ENCODE measurements at places on chromosomes 5 and 9. TPM values are rescaled to one million over a fixed set of nuclear protein-coding genes. Genes with fewer than 3 reads are reported as not detected.

NACC2 gene
- total RNA-seq = 13.6 TPM

STXBP1 gene
- 60.9 TPM for total RNA-seq

SIT1 gene
- total RNA-seq = 8.2 TPM

NUTM2F gene
- total RNA-seq = not detected

LTC4S gene
- total RNA-seq = 2.2 TPM

GPRIN1 gene
- 12.8 TPM for total RNA-seq

PPP1R2B gene
- not detected for total RNA-seq

GRIN1 gene
- total RNA-seq = 2.1 TPM

HAVCR1 gene
- total RNA-seq = not detected

CER1 gene
- total RNA-seq = 3.4 TPM

NKD2 gene
- total RNA-seq = 7.9 TPM

FGFR4 gene
- 88.4 TPM for total RNA-seq

DNA sequence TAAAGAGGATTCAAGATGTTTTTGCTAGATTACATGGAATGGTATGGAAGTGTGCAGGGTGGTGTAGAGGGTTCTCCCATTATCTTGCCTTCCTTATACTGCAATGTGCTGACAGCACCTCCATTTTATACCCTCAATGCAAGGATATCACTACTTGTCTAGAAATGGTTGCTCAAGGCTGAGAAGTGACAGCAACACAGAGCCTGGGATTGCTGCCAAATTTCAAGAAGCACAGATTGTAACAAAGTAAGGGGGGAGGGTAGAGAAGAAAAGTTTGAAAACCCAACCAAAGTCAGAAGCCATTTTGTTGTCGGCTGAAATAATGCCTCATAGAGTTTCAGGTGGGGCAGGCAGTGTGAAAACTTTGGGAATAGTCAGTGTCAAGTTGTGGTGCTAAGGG lies 29.8 kb downstream of the PCDHAC2 start:
- DNase-seq = no peak

GRCh38 chr9:81874931-81875330 lies 53.3 kb upstream of the SPATA31D4 start:
- DNase-seq = no peak

- DNase-seq = no peak
Observed at GRCh38 chr9:130636648-130637020, 27.8 kb upstream of the PRDM12 start.

DNA sequence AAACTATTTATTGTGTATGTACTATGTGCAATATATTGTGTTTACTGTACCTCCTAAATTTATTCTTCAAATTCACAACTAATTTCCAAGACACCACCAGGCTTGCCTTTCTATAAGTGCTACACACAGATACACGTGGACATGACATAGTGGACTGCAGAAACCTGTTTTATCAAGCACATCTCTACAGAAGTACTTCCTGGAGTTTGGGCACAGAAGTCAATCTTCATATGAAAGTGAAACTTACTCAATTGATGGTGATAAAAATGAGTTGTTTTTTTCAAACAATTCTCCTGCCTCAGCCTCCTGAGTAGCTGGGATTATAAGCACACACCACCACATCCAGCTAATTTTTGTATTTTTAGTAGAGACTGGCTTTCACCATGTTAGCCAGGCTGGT lies 57.6 kb downstream of the NLN start:
- DNase-seq = no peak

- DNase-seq = no peak
Observed at GRCh38 chr5:132098151-132098594, 24.6 kb downstream of the CSF2 start.

DNA sequence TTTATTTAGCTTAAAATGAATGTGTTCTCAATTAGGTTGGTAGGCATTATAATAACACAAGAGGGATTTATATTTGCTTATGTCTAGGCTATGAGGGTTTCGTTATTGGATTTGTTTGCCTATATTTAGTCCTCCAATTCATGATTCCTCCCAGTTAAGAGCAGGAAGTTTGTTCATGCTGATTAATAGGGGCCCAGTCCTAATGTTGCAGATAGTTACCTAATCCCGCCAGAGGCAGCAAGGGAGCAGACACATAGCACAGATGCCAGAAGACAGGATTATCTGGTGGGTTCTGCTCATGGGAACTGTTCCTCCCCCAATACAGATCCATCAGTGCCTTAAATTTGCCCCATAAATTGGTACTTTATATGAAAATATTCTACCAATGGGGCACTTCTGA lies 100.8 kb upstream of the TLE4 start:
- DNase-seq = no peak

DNA sequence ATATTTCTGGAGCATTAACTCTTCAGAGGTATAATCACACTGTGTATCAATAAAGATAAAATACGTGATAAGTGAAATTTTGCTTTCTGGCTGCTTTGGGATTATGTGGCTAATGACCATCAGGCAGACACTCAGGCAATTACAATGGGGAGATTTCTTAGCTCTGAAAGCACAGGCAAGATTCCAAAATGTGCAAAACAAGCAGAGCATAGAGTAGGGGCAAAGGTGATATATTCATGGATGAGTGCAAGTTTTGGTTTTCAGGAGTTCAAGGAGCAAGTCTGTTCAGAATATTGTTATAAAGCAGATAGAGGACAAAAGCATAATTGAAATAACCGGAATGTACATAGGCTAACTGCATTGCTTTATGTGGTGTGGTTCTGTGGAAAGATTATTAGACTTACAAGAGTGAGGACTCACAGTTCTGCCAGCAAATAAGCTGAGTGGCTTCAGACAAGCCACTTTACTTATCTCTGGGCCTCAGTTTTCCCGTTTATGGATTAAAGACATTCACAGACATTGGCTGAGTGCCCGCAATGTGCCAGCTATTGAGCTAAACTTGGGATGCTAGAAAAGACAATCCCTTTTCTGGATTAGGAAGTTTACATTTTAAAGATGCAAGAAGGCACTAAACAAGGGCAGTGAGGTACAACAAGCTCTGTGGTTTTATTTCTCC lies 945.6 kb upstream of the ARRDC3 start:
- DNase-seq = no peak

DNA sequence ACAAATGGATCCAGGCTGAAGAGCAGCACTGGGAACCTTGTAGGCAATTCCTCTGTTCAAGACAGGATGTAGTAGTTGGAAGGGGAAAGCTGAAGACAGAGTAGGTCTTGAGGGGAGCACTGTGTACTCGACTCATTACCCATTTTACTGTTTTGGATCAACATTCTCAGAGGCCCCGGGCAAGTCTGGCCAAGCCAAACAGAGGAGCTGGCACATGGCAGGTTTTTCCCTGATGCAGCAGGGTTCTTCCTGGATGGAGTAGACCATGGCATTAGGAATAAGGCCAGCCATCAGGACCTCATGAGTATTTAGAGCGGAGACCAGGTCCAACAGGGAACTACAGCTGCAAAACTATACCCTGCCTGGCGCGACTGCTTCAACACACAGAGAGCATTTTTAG lies 4.4 kb downstream of the SVEP1 start:
- no peak for DNase-seq

DNA sequence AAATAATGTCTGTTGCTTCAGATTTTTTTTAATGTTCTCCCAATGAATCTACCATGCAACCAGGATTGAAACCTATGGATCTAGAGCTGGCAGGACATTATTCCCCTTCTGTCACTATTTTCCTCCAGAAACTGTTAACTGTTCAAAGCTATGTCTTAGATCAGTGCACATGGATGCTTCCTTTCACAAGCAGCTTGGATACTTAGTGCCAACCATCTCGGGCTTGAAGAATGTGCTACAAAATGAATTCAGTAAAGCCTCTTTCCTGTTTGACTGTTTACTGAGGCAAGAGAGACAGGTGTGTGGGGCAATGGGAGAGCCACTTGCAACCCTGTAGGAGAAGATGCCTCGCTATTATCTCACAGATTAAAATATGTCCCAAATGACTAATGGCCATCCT lies 774.8 kb downstream of the KCTD16 start:
- no peak for DNase-seq

GRCh38 chr9:70409800-70410199 lies 4.7 kb downstream of the KLF9 start:
- no peak for DNase-seq

DNA sequence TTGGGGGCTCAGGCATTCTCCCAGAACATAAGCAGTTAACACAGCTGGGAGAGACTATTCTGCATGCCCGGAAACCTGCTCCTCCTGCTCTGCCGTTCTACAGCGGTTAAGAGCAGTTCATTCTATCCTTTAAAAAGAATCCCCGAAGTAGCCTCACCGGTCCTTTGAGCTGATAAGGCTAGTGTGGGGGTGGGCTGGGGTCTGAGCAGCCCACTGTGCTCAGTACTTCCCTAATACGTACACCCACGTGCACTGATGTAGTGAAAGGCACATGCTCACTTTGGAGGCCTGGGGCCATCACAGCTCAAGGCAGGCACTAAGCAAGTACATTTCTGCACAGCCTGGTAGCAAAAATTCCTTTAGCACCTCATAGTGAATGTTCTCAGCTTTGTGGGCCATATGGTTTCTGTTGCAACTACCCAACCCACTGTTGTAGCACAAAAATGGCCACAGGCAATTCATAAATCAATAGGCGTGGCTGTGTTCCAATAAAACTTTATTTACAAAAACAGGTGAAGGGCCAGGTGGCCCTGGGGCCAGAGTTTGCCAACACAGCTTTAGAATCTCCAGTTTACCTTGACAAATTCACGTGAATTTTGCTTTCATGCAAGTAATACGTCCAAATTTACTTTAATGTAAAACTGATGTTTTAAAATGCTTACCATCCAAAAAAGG lies 136.4 kb downstream of the ZNF354C start:
- DNase-seq = no peak

GRCh38 chr9:93959739-93960154 lies 4.6 kb upstream of the BARX1 start:
- DNase-seq = no peak

DNA sequence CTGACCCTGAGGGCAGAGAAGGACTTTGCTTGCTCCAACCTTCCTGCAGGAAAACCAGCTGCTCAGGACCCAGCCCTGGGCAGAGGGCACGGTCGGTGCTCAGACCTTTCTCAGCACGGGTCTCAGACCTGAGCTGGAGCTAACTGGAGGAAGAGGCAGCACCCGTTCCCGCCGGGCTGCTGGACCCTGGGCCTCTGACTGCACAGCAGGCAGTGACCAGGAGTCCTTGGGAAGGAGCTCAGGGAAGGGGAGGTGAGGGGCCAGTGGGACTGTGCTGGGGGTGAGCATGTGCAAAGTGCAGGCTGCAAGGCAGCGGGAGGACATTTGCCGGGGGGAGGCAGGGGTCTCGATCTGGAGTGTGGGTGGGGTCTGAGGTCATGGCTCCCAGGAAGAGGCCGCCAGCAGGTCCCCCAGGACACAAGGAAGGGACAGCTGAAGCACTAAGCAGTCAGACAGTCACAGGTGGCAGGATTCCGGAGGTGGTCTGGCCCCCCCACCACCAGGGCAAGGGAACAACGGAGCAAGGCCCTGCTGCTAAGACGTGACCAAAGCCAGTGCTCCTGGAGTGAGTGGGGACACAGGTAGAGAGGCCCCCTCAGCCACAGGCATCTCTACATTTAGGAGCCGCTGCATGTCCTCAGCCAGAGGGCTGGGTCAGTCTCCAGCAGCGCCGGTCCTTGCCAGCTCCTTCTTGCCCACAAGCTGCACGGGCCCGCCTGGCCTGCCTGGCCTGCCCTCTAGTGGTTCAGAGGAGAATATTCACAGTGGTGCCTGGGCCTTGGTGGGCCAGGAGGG lies 4.8 kb upstream of the DPM2 start:
- no peak for DNase-seq

- no peak for DNase-seq
Observed at GRCh38 chr5:150487199-150488061, 20.5 kb upstream of the NDST1 start.

DNA sequence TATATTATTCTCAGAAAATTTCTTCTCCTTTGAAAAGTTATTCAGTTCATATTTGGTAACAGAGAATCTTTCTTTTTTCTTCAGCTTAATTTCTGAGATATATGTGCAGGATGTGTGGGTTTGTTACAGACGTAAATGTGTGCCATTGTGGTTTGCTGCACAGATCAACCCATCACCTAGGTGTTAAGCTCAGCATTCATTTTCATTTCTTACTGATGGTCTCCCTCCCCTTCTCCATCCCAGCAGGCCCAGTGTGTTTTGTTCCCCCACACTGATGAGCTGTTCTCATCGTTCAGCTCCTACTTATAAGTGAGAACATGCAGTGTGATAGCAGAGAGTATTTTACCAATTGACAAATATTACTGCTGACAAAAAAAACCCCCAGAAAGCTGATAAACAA lies 330.0 kb upstream of the CHD1 start:
- DNase-seq = no peak

DNA sequence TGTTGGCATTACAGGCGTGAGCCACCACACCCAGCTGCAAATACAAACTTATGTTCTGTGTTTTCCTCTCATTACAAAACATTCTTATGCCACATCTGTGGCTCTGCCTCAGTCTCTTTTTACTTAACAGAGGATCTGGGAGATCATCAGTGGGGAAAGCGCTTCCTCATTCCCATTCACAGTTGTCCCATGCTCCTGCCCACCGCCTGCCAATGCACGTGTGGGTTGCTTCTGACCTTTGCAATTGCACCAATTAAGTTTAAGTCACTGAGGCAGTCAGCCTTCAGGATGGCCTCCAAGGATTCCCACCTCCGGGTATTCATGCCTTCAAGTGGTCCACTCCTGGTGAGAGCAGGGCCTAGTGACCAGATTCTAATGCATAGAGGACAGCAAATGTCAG lies 34.9 kb upstream of the EEIG1 start:
- no peak for DNase-seq

DNA sequence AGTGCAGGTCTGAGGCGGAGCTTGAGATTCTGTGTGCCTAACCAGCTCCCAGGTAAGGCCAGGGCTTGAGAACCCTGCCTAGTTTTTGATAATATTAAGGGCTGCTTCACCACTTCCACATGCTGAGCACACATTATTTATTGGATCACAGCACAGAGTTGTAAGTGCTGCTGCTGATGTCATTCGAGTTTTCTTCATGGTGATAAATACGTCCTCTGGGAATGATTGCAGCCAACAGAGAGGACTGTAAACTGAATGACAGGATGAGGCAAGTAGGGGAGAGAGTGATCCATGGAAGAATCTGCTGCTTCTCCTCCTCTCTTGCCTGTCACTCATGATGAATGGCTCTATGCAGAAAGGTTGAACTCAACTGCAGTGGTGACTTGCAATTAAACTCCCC lies 77.9 kb upstream of the VPS13A start:
- DNase-seq = no peak

All from H1 (cell line).